Suprapubic skin (tissue), 4 donors: ENCODE measurements at places on chromosomes 7 and 10. TPM values are rescaled to one million over a fixed set of nuclear protein-coding genes. Genes with fewer than 3 reads are reported as not detected.

- no peak for DNase-seq
- H3K27ac ChIP-seq, result no peak overlapping the region
- H3K27me3 ChIP-seq, result no peaks in the 10 kb centered on the region
- no peak overlapping the region for H3K4me3 ChIP-seq
- H3K36me3 ChIP-seq, result no peaks in the 10 kb centered on the region
- no peaks in the 10 kb centered on the region for H3K4me1 ChIP-seq
Observed at GRCh38 chr7:92685136-92686042, 95.2 kb upstream of the FAM133B start.

Gene UTF1
- not detected for total RNA-seq

DNA sequence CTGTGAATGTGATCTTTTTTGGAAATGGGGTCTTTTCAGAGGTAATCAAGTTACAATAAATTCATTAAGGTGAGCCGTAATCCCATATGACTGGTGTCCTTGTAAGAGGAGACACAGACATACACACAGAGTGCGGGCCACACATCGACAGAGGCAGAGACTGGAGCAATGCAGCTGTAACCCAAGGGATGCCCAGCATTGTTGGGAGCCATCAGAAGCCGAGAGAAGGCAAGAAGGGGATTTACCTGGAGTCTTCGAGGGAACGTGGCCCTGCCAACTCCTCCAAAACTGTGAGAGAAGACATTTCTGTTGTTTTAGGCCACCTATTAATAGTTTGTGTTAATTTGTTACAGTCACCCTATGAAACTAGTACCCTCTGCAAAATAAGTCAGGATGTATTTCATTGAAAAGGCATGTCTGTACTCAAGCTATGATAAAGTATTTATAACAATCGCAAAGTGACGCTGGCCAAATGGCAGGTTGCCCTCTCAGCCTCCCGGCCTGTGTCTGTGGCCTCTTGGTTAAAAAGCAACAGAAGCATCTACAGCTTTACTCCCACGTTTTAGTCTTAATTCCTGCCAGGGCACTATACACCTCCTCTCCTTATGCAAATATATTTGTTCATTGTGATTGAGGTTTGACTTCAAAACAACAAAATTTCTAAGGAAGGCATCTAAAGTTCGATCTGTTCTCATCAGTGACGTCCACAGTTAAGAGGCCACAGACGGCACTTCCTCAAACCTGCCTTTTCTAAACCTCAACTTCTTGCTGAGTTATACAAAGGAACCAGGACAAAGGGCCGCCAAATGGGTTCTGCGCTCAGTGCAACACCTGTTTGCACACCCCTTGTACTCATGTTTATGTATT is 46.8 kb downstream of the HIPK2 start:
- H3K27ac ChIP-seq, result peak overlapping the region; percentile 46
- no peaks in the 10 kb centered on the region for H3K27me3 ChIP-seq
- H3K36me3 ChIP-seq, result no peaks in the 10 kb centered on the region
- H3K4me3 ChIP-seq, result no peak overlapping the region
- H3K4me1 ChIP-seq, result peaks cover 53% of the 10 kb centered on the region

DNA sequence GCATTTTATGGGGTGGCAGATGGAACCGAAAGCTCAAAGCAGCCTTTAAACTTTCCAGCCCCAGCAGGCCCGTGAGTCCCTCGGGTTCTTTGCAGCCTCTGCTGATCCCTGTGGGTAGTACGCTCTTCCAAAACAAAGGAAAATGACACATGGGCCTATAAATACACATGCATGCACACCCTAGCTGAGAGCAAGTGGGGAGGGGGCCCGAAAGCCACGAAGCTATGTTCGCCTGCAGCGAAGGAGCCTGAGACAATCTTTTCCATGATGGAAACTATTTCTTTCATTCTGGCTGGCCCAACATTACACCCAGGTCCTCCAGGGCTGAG is 32.2 kb downstream of the CALML5 start:
- peaks cover 42% of the 10 kb centered on the region for H3K4me1 ChIP-seq
- H3K36me3 ChIP-seq, result no peaks in the 10 kb centered on the region
- H3K27ac ChIP-seq, result peak overlapping the region; percentile 86
- no peaks in the 10 kb centered on the region for H3K27me3 ChIP-seq
- DNase-seq, result no peak
- no peak overlapping the region for H3K4me3 ChIP-seq

Gene UNC5B
- 14.9 TPM for total RNA-seq

- H3K27ac ChIP-seq, result no peak overlapping the region
- no peak for DNase-seq
- no peak overlapping the region for H3K4me3 ChIP-seq
- H3K36me3 ChIP-seq, result no peaks in the 10 kb centered on the region
Observed at GRCh38 chr7:113100121-113100603, 13.5 kb upstream of the GPR85 start.

Gene GIMAP7
- 10.8 TPM for total RNA-seq

- DNase-seq, result no peak
- H3K27me3 ChIP-seq, result no peaks in the 10 kb centered on the region
- peaks cover 35% of the 10 kb centered on the region for H3K36me3 ChIP-seq
- H3K4me1 ChIP-seq, result peaks cover 9% of the 10 kb centered on the region
- H3K27ac ChIP-seq, result no peak overlapping the region
- no peak overlapping the region for H3K4me3 ChIP-seq
Observed at GRCh38 chr10:12036073-12036655, 6.4 kb downstream of the UPF2 start.

Gene GPER1
- 7.2 TPM for total RNA-seq

Gene PRLHR
- not detected for total RNA-seq

DNA sequence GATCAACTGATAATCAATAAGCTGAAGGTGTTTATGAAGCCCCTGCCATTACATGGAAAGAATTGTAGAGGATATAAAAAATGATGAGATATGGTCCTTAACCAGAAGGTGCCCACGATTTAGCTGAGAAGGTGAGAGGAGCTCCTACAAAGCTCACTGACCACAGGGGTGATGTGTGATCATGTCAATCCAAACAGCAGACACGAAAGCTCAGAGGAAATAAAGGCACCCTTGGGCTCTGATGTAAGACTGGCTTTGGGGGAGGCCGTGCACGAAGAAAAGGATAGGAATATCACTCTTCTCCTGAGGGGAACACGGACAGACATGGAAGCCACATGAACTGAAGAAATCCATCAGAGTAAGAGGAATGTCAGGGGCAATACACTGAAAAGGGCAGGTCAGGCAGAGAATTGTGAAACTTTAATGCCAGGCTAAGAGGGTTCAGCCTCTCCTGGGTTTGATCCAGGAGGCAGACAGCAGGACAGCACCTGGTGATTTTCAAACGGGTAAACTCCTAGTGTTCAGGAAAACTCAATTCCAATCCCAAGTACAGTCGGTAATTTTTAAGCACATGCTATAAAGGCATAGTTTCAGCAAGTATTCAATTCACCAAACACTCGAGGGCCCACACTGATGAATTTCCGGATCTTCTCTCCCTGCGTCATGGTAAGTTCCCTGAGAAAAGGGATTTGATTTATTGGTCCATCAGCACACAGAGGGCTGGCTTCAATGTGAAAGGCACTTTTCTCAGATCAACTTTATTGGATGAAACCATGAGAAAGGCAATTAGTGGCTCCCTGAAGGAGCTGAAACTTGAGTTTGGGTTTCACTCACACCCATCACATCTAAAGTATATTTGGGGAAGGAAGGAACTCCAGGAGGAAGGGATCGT is 163.8 kb downstream of the PRPF18 start:
- H3K27ac ChIP-seq, result no peak overlapping the region
- no peaks in the 10 kb centered on the region for H3K4me1 ChIP-seq

- DNase-seq, result no peak
- no peaks in the 10 kb centered on the region for H3K36me3 ChIP-seq
- H3K4me3 ChIP-seq, result no peak overlapping the region
- no peak overlapping the region for H3K27ac ChIP-seq
- H3K4me1 ChIP-seq, result peaks cover 13% of the 10 kb centered on the region
Observed at GRCh38 chr7:23603632-23604295, 6.6 kb downstream of the CCDC126 start.

DNA sequence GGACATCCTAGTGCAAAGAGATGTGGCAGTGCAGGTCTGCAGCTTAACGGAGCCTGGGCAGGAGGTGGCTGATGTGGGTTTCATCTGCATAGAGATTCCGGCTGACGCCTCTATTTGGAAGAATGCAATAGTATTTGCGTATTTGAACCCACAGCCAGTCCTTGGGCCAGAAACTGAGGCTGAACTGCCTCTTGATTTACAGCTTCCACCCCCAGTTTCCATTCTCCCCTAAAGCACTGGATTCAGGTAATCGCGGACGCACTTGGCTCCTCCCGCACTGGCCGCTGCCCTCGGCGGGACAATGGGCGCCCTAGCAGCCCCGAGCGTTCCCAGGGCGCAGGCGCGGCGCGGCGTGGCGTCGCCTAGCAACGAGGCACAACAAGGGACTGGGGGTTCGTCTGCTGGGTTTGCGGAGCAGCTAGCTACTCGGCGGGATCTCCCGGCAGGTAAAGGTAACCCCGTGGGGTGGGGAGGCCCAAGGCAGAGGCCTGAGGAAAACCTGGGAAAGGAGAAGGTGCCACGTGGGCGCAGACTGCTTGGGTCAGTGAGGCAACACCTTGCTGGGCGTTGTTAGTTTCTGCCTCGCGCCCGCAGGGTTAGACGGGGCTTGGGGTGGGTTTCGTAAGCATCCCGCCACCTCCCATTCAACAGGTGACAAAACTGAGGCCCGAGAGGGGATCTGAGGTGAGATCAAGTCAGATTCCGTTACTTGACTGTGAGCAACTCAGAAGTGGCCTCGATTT is at the start of gene ARMC3:
TSS of gene ARMC3 (plus strand) at position 393 of the 743 bp plus-strand sequence. CDS start 3,944 bp downstream, outside the sequence.
- H3K27me3 ChIP-seq, result peaks cover 22% of the 10 kb centered on the region
- H3K4me3 ChIP-seq, result peak within 1 kb of the TSS; percentile 41
- peaks cover 14% of the 10 kb centered on the region for H3K4me1 ChIP-seq
- no peaks in the 10 kb centered on the region for H3K36me3 ChIP-seq
- no peak within 1 kb of the TSS for H3K27ac ChIP-seq

- no peak overlapping the region for H3K27ac ChIP-seq
- H3K4me3 ChIP-seq, result no peak overlapping the region
- no peaks in the 10 kb centered on the region for H3K27me3 ChIP-seq
- DNase-seq, result no peak
- H3K4me1 ChIP-seq, result no peaks in the 10 kb centered on the region
Observed at GRCh38 chr7:14858410-14858809, 44.1 kb downstream of the DGKB start.

DNA sequence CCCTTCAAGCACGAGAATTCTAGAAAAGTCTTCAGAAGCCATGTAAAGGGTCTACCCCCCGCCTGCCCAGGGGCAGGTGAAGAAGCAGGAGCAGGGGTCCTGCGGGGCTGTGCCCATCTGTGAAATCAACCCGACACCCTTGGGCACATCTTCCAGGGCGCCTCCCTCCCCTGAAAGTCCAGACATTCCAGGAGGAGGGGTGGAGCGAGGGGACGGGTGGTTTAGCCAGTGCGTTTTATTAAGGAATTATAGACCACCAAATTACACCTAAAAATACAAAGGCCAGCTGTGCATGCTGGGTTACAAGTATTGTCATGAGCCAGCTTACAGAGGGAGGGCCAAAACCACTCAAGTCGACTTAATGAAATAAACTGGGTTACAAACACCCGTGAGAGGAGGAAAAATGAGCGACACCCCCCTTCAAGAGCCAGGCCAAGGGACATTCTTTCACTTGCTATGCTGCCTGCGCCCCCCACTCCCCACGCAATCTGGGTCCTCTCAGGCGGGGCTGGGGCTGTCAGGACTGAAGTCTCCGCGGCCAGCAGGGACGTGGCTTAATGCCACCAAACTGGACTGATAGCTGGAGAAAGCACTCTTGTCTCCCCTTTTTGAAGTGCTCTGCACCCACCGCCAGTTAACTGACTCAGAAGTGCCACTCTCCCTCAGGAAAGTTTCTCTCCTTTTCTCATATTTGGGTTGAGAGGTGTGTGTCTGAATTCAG is 360.3 kb downstream of the FRMD4A start:
- no peaks in the 10 kb centered on the region for H3K4me1 ChIP-seq
- no peaks in the 10 kb centered on the region for H3K27me3 ChIP-seq
- no peak for DNase-seq
- no peaks in the 10 kb centered on the region for H3K36me3 ChIP-seq
- H3K4me3 ChIP-seq, result no peak overlapping the region
- no peak overlapping the region for H3K27ac ChIP-seq

- no peak overlapping the region for H3K4me3 ChIP-seq
- H3K27ac ChIP-seq, result no peak overlapping the region
- no peaks in the 10 kb centered on the region for H3K4me1 ChIP-seq
- H3K27me3 ChIP-seq, result no peaks in the 10 kb centered on the region
- no peak for DNase-seq
- H3K36me3 ChIP-seq, result no peaks in the 10 kb centered on the region
Observed at GRCh38 chr7:8365499-8366110, 67.8 kb upstream of the NXPH1 start.

DNA sequence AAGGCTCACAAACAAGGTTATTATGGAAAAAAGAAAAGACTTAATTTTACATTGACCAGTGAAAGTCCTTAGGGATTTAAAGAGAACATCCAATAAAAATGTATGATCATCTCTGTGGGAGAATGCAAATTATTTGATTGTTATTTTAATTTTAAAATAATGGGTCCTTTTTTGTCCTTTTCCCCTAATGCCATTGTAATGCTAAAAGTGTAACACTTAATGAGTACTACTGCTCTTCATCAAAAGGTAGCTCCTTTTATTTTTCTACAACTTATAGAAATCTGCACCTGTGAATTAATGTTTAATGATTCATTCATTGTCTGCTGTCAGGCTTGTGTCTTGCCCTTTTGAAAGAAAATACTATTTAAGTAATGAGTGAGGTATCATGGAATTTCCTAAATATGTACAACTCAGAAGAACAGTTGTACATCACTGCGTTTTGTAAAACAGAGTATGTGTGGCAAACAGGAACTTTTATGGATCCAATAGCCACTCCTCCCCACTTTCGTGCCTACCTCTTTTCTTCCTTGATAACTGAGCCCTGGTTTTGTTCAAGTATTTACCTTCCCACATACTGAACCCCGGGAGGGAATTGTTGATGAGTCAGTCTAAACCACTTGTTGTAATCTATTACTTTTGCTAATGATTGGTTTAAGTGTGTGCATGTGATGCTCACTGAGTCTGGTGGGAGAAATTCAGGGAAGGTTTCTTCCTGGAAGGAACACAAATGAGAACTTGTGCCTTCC is 19.9 kb upstream of the TRUB1 start:
- no peaks in the 10 kb centered on the region for H3K36me3 ChIP-seq
- DNase-seq, result no peak
- no peak overlapping the region for H3K4me3 ChIP-seq
- no peaks in the 10 kb centered on the region for H3K27me3 ChIP-seq
- H3K27ac ChIP-seq, result no peak overlapping the region
- H3K4me1 ChIP-seq, result no peaks in the 10 kb centered on the region

DNA sequence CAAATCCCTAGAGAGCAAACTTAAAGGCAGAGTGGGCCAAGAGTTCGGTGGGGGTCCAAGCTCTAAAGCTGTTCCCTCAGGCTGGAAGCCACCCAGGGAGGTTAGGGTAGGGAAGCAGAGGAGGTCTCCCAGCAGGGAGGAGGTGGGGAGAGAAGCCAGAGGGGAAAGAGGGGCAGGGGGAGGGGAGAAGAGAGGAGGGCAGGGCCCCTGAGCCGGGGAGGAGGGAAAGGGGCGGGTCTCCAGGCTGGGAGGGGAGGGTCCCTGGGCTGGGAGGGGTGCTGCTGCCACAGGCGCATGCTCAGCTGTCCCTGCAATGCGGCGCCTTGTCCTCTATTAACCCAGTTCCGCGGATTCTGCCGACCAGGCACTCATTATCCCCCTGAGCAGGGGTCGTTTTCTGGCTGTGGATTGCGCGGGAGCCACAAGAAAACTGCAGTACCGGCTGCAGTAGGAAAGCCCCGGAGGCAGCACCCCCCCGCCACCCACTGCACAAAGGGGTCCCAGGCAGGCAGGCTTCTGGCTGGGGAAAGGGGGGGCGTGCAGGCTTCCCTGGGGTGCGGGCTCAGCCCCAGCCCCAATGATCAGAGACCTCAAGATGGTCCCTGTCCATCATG is 49.3 kb downstream of the CAMK2B start:
- H3K4me1 ChIP-seq, result peaks cover 4% of the 10 kb centered on the region
- H3K27me3 ChIP-seq, result peaks cover 11% of the 10 kb centered on the region
- peak; percentile 49 for DNase-seq
- no peak overlapping the region for H3K27ac ChIP-seq
- H3K4me3 ChIP-seq, result no peak overlapping the region

Gene ACTL6B
- total RNA-seq, result not detected
